ENCODE measurements at places on chromosomes 12 and 14.

GRCh38 chr14:27056586-27056985 lies 458.8 kb upstream of the NOVA1 start:
- DNase-seq, result no peak

DNA sequence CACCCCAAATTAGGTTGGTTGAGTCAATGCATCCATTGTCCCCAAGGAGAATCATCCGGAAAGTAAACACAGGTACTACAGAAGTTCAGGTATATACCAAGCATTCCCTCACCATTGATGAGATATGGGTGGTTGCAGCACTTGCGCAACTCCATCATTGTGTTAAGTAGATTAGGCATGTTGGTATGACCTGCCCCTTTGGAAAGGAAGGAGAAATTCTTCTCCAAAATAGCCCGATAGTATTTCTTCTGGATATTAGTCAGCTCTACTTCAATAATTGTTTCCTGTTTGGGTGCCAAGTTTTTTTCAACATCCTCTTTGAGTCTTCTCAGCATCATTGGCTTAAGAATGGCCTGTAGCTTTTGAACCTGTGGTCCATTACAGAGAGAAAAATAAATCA lies 21.3 kb upstream of the SUPT16H start:
- no peak for DNase-seq

GRCh38 chr12:22935501-22935900 lies 310.5 kb downstream of the ETNK1 start:
- no peak for DNase-seq

GRCh38 chr12:108215458-108215857 lies 86.4 kb downstream of the WSCD2 start:
- DNase-seq, result no peak

- DNase-seq, result no peak
Observed at GRCh38 chr14:20400589-20400964, 12.7 kb downstream of the TEP1 start.

GRCh38 chr12:6966351-6966750 lies 4.1 kb downstream of the PHB2 start:
- no peak for DNase-seq

GRCh38 chr14:36647824-36648753 lies 13.6 kb upstream of the PAX9 start:
- no peak for DNase-seq

GRCh38 chr14:63993992-63994391 lies 141.2 kb downstream of the SYNE2 start:
- DNase-seq, result no peak

DNA sequence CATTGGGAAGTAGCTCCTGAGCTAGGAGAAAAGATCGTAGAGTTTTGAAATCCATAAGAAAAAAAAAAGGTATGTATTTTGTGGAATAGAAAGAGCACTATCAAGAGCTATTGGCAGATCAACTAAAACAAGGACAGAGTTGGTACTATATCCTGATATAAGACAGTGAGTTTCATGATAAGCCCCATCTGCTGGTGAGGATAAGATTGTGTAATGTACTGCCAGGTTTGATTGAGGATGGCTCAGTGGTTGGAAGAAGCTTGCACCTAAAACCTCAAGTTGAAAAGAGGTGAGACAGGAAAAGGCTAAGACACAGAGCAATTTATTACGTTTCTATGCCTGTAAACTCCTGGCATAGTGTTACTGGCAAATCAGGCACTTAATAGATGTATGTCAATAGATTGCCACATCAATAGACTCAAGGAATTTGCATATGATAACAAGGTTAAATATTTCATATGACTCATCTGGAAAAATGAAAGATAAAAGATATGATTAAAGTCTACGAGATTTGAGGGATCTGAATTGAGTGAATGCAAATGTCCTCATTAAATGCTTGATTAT lies 525.6 kb downstream of the FLRT2 start:
- DNase-seq, result no peak

GRCh38 chr12:100554608-100555077 lies 18.8 kb upstream of the GAS2L3 start:
- DNase-seq, result peak; percentile 39

DNA sequence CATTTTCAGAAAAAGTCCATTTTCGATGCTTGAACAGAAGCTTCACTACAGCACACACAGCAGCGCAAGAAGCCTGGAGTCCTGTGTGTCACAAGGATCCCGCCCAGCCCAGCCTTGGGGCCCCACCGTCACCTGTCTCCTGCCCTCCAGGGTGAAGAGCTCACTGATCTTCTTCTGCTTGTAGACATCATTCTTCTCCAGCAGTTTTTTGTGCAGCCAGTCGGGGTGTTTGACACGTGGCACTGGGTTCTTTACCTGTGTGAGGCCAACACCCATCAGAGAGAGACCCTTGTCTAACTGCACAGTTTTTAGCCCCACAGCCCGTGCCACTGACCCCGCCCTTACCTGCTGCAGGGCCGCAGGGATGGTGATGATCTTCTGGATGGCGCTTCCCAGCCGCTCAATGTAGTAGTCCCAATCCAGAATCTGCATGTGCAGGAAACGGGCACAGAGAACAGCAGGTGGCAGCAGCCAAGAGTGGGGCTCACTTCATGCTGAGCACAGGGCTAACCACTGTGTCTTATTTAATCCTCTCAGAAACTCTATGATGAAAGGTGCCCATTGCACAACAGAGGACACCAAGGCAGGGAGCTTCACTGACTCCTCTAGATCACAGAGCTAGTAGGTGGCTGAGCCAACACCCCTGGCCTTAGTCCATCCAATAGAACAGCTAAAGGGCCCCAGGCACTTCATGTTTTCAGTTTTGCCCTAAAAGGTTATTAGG lies 30.0 kb downstream of the POLE start:
- DNase-seq, result no peak

DNA sequence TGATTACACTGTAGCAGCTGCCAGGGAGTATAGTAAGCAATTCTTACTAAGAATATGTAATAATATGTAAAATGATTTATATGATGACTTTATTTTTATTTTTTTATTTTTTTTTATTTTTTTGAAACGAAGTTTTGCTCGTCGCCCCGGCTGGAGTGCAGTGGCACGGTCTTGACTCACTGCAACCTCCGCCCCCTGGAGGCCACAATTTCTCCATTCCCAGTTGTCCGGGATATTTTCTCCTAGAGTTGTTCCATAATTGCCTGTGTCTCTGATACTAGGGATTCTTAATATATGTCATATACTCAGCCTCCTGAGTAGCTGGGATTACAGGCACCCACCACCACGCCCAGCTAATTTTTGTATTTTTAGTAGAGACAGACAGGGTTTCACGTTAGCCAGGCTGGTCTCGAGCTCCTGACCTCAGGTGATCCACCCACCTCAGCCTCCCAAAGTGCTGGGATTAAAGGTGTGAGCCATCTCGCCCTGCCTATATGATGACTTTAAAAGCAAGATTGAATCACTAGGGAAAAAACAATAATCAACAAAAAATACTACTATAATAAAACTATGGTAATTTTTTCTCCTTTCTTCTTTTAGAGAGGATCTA lies 12.2 kb upstream of the ITPR2 start:
- no peak for DNase-seq

DNA sequence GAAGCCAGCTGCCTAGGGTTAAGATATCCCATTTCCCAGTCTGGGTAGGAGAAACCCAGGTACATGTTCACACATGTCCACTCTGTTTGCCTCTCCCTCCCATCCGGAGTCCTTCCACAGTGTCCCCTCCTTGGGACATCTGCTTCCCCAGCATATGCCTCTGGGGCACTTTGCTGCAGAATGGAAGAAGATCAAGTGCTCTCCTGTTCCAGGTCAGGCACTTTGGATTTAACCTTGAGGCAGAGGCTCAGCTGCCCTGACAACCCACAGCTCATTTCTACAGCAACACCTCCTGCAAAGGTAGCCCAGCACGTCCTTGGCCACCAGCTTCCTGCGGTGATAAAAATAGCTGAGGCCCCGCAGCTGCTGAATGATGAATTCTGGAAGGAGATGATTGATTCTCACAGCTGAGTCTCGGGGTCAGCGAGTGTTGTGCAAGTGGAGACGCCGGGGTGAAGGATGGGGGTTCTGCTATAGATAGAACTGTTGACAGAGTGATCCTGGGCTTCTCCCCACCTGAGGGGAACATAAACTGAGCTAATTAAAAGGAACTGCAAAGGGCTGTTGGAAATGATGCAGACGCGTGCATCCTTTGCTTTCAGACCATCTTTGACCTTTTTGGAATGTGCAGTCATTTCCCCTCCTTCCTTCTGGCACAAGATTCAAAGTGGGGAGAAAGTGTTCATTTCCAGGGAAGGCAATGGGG lies 145.0 kb downstream of the SLC38A6 start:
- DNase-seq, result no peak

DNA sequence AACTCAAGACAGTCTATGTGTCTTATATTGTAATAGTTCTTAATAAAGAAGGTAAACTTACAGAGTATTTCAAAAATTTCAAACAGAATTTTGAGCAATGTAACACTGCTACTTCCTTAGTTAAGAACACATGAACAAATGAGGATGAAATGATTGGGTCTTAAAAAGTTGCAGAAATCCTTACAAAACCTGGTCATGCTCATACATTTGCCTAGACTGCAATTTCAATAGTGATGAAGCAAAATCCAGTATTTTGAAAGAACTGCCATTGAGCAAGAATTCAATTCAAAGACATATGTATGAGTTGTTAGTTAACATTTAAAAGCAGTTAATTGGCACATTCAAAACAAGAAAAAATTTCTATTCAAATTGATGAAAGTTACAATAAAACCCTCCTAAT lies 17.8 kb upstream of the HIF1A start:
- no peak for DNase-seq

DNA sequence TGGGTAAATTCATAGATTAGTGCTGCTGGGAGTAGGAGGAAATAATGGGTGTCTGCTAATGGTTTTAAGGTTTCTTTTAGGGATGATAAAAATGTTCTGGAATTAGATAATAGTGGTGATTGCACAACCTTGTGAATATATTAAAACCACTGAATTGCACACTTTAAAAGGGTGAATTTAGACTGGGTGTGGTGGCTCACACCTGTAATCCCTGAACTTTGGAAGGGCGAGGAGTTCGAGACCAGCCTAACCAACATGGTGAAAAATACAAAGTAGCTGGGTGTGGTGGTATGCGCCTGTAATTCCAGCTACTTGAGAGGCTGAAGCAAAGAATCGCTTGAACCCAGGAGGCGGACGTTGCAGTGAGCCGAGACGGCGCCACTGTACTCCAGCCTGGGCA lies 1.3 kb downstream of the RAD52 start:
- no peak for DNase-seq

DNA sequence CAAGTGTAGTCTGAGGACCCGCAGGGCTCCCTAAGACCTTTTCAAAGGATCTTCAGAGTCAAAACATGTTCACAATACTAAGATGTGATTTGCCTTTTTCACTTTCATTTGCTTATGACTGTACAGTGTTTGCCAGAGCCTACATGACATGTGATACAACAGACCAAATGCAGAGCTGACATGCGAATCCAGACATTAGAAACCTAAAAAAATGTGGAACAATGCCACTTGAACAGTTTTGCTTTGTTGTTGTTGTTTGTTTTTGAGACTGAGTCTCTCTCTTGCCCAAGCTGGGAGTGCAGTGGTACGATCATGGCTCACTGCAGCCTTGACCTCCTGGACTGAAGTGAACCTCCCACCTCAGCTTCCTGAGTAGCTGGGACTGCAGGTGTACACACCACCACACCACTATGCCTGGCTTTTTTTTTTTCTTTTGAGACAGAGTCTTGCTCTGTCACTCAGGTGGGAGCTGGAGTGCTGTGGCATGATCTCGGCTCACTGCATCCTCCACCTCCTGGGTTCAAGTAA lies 5.3 kb upstream of the RAB35 start:
- DNase-seq, result peak; percentile 49

DNA sequence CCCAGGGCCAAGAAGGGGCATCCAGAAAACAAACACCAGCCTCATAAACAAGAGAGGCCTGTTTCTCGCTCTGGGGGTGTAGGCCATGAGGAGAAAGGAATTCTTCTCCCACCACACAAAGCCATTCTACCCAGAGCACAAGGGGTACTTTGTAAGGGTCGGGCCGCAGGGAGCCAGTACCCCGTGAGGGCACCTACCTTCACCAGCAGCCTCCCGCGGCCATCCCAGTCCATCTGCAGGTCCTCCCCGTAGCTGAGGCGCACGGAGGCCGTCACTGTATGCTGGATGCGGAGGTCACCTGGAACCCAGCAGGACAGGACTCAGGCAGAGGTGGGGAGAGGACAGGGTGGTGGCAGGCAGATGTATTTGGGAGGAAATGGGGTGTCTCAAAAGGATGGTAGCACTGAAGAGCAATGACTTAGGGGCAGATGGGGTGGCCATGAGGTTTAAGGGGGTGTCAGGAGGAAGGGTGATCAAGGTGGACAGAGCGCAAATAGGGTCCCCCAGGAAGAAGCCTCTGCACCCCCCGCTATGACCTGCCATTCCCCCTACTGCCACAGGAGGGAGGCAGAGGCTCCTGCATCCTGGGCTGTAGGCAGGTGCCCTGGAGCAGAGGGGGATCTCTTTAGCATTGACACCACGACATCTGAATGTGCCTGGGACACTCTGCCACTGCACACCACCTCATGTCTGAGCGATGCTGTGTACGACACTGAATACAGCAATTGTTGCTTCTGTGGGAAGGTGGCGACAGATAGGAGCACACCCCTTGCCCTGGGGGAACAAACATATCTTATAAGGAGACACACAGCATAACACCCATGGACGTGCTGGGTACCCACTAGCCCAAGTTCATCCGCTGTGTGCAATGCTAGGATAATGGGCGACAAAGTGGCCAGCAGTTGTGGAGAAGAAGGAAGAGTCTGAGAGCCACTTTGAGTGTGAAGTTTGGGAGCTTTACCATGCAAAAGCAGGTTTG lies 61.4 kb downstream of the VWF start:
- DNase-seq, result peak; percentile 76

DNA sequence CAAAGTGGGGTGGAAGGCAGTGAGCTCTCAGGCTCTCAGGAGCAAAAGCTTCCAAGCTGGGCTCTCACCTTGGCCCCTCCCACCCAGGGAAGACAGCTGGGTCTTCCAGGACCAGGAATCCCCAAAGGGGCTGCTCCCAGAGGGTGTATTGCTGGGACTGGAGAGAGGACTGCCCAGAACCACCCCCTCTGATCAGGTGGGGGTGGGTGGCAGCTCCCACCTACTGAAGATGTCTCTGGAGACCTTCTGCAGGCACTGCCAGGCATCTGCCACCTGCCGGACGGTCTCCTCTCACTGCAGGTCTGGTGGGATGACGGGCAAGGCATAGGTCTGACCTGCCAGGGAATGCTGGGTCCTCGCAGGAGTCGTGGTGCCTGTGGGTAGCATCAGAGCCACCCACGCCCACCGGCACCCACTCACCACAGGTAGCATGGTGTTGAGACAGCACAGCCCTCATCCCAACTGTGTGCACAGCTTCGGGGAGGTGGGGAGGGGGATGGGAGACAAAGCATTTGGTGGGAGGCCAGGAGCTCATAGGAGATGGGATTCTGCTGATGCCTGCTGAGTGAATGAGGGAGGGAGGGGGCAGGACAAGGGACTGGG lies 103.2 kb downstream of the SINHCAF start:
- DNase-seq, result no peak

- DNase-seq, result no peak
Observed at GRCh38 chr12:38831715-38832114, 73.7 kb downstream of the CPNE8 start.

Measured in CD4-positive, alpha-beta T cell (primary cell).